ENCODE measurements at places on chromosomes 1 and 21. TPM values are rescaled to one million over a fixed set of nuclear protein-coding genes. Genes with fewer than 3 reads are reported as not detected.

FOXD2 gene
- 0.36 TPM for total RNA-seq

ADCY10 gene
- not detected for total RNA-seq

NPHS2 gene
- not detected for total RNA-seq

FAM151A gene
- total RNA-seq = not detected

RNU1-1 gene
- total RNA-seq = 2,872 TPM

BTG3 gene
- 31.2 TPM for total RNA-seq

CD34 gene
- 0.08 TPM for total RNA-seq

SLC9C2 gene
- not detected for total RNA-seq
